NCI-H748 treated with DMSO at 0.1 percent for 48 hours (cell line): ENCODE measurements at places on chromosomes 13 and 19.

GRCh38 chr19:12293777-12294248, 870 bp downstream of the ZNF44 start:
- no peak for DNase-seq

GRCh38 chr19:7908742-7909461, 5.2 kb downstream of the MAP2K7 start:
- DNase-seq: no peak

DNA sequence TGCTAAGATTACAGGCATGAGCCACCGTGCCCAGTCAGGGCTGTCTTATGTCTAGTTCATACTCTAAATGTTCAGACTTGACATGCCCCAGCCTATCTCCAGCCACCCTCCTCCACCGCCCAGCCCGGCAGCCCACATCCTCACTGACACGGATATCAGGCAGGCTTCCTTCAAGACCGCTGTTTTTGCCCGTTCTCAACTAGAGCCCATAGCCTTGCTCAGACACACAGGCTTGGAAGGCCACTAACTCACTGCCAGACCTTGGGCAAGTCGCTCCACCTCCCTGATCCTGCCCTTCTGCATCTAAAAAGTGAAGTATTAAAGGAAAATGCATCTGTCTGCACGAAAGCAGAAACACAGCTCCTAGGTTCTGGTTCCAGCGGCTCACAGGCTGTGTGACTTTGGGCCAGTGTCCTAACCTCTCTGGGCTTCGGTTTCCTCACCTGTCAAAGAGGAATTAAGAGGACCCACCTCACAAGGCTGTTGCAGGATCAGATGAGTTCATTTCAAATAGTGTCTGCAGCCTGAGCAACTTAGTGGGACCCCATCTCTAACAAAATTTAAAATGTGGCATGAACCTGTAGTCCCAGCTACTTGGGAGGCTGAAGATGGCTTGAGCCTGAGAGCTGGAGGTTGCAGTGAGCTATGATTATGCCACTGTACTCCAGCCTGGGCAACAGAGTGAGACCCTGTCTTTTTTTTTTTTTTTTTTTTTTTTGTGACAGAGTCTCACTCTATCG, 14.5 kb upstream of the CERS4 start:
- no peak for DNase-seq

- DNase-seq: no peak
Measured at GRCh38 chr19:32611161-32611560, 30.2 kb downstream of the PDCD5 start.

GRCh38 chr19:13839130-13839937, 37.6 kb upstream of the NANOS3 start:
- DNase-seq: no peak

GRCh38 chr19:54373781-54374631, 9.3 kb upstream of the LAIR1 start:
- DNase-seq: no peak

DNA sequence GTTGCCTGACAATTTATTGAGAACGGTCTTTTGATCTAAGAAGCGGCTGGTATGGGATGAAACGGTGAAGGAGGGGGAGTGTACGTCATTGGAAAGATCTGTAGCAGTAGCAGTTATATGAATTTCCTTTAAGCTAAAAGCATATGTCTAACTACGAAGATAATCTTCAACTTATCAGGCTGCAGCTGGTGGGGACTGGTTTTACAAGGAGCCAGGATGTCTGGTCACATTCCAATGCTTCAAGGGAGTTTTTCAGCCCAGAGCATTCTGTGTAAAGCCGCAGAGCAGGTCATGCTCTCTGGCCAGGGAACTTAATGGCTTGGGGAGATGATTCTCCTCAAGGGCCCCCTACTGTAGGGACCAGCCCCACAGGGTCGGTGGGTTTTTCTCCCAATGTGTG, 29.2 kb downstream of the CLEC4M start:
- DNase-seq: no peak

GRCh38 chr13:48078251-48078656, 16.6 kb downstream of the MED4 start:
- DNase-seq: no peak

- DNase-seq: no peak
Measured at GRCh38 chr13:33264620-33264978, 21.0 kb downstream of the STARD13 start.

DNA sequence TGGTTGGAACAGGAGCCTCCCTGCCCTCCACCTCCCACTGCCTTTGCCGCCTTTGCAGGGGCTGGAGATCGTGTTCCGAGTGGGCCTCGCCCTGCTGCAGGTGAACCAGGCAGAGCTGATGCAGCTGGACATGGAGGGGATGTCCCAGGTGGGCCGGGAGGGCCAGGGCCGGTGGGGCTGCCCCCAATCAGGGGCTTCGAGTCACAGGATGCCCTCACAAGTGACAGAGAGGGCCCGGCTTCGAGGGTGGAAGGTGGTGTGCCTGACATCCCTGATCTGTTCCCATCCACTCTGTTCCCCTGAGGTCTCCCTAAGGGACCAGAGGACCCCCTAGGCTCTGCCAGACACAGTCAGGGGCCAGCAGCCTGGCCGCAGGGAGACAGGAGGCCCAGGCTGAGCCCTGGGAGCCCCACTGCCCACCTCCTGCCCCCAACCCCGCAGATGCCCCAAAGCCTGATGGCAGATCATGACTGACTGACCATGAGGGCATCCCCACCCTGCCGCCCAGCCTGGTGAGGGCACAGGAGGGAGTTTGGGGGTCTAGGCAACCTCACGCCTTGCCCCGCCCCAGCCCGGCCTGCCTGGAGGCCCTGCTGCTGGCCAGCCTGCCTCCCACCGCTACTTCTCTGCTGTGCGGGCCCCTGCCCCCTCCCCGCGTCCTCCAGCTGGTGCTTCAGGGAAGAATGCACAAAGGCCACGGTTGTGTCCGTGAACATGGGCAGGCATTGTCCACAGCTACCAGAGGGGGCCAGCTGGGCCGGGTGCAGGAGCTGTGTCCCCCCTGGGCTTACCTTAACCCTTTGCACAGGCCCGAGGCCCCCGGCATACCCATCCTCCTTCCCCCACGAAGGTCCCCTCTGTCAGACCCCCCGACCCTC, 21.8 kb downstream of the EVI5L start:
- no peak for DNase-seq

DNA sequence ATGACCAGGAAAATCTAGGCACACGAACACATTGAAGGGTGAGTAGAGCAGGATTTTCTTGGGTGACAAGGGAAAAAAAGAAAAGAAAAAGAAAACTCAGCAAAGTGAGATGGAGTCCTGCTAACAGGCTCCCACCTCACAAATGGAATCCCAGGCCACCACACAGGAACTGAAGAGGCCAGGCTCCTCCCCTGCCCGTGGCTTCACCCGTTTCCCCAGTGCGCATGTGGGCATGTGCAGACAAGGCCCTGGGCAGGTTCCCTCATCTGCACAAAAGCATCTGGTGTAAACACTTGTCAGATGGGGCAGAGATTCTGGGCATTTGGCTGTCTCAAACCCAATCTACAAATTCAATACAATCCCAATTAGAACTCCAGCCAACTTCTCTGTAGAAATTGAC, 24.5 kb downstream of the CFAP97D2 start:
- no peak for DNase-seq

DNA sequence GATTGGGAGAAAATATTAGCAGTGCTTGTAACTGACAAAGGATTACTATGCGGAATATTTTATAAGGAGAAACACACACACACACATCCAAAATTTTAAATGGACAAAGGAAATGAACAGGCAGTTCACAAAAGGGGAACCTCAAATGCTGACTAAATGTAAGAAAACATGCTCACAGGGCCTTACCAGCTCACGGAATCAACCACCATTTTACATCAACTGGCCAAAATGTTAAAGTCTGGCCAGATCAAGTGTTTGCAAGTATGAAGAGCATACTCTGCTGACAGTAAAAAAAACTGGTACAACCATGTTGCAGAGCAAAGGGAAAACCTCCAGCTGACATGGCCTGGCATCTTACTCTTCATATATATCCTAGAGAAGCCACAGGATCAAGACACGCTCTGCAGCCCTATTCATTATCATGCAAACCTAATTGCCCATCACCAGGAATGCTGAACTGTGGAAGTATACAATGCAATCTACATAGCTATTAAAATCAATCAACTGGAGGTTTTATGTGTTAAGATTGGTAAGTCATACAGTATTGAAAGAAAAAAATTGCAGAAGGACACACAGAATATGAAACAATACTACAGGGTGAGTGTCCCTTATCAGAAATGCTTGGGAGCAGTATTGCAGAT, 124.4 kb downstream of the RNF17 start:
- DNase-seq: no peak

DNA sequence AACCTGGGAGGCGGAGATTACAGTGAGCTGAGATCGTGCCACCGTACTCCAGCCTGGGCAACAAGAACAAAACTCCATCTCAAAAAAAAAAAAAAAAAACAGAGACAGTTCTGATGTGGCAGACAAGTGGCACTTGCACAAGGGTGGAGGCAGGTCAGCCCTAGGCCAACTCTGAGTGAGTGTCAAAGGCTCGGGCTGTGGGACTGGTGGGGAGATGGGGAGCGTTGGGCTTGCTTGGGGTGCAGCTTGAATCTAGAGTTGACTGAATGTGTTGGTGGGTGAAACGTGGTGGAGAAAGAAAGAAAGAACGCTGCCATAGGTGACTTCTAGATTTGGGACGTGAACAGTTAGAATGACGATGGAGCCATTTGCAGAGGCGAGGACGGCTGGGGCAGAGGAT, 121.3 kb upstream of the SPACA7 start:
- no peak for DNase-seq

- no peak for DNase-seq
Measured at GRCh38 chr19:5186293-5187050, 154.1 kb downstream of the PTPRS start.

DNA sequence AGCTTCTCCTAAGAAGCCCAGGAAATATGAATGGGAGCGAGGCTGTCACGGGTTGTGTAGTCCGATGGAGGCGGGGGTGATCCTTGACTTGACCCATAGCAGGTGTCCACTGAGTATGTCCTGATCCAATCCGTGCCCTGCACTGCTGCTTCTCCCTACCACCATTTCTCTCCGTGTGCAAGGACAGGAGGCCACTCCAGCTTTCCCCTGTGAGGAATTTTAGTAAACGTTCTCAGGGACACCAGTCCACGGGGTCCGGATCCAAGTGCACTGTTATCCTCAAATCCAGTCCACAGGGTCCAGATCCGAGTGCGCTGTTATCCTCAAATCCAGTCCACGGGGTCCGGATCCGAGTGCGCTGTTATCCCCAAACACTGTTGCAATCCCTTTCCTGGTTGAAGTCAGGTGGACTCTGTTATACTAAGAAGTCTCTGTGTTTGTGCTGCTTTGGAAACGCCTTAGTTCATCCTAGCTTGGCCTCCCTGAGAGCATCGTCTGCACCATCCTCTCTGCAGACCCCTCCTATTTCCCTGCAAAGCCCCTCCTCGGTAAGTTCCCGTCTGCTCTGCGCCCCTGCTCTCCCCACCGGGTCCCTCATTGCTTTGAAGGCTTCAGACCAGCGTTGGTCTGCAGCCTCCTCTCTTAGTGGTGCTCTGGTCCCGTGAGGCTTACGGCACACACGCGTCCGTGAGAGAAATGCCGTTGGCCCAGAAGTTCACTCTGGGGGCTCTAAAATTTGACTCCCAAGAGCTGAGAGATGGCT, 303.5 kb downstream of the TEX29 start:
- no peak for DNase-seq

DNA sequence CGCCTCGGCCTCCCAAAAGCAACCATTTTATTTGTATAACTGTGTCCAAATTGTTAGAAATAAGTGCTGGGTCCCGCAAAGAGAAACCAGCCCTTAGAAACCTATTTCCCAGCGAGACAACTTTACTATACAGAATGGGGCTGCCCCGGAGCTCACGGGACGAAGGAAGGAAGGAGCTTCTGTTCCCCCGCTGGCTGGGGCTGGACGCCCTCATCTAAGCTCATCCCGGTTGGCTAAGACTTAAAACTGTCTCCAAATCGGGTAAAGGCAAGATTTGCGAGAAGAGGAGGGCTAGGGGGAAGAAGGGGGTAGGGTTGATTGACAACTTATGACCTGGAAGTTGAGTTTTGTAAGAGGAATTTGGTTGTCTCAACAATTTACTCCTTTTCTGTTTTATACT, 12.3 kb upstream of the BSG start:
- no peak for DNase-seq

GRCh38 chr19:54416695-54417491, 1.6 kb downstream of the TTYH1 start:
- DNase-seq: no peak

DNA sequence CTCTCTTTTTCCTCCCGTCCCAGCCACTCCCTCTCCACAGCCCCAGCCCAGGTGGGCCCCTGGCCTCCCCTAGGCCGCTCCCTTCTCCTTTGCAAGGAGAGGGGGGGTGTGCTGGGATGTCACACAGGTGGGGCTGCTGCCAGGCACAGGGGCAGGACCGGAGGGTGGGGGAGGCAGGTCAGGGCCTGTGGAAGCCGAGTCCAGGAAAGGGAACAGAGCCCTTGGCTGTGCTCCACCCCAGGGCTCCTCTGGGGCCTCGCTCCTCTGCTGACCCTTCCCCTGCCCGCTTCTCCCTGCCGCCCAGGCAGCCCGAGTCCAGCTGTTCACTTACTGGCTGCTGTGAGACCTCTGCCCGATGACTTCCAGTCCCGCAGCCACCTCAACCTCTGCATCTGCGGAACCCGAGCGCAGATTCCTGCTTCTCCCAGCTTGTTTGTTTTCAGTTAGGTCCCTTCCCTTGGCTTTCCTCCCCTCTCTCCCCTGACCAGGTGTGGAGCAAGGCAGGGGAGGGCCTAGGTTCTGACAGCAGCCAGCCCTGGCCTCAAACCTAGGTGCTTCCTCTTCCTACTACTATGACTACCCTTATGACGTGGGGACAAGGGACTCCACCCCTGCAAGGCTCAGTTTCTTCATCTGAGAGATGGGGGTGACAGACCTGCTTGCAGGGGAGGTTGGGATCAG, 850 bp upstream of the KLK11 start:
- no peak for DNase-seq

- DNase-seq: no peak
Measured at GRCh38 chr13:41970918-41971317, 10.0 kb upstream of the VWA8 start.

- DNase-seq: no peak
Measured at GRCh38 chr13:105153611-105154010, 1381.9 kb downstream of the EFNB2 start.

DNA sequence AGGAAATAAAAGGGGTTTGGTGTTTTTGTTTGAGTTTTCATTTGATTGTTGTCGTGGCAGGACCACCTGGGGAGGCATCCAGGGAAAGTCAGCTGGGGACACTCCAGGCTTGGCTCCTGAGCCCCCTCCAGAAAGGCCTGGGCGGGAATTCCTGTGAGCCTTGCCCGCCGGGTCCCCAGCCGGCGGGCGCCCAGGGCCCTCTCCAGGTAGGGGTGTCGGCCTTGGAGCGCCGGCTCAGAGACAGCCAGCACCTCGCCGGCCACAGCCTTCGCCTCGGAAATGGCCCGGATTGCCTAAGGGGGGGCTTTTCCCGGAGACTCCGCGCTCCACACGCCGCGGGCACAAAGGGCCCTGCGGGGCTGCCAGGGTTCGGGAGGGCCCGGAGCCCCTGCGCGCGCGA, 125.0 kb downstream of the TNFRSF19 start:
- no peak for DNase-seq

GRCh38 chr19:23832717-23833327, 74.1 kb upstream of the ZNF681 start:
- DNase-seq: no peak

GRCh38 chr19:47005873-47006272, 13.8 kb upstream of the NPAS1 start:
- no peak for DNase-seq

- no peak for DNase-seq
Measured at GRCh38 chr13:23570099-23570920, at the start of gene TNFRSF19. Gene TNFRSF19, plus strand, starts transcription at chr13:23570412. Its CDS starts 19,772 bp downstream, at chr13:23590184.
